ENCODE measurements at places on chromosomes 3 and 15. TPM values are rescaled to one million over a fixed set of nuclear protein-coding genes. Genes with fewer than 3 reads are reported as not detected.

The CFAP20DC gene
- total RNA-seq: 0.71 TPM

The CPLX3 gene
- not detected for total RNA-seq

- no peak overlapping the region for H3K27ac ChIP-seq
- no peaks in the 10 kb centered on the region for H3K36me3 ChIP-seq
- DNase-seq: no peak
- no peaks in the 10 kb centered on the region for H3K27me3 ChIP-seq
- H3K4me1 ChIP-seq: no peaks in the 10 kb centered on the region
Measured at GRCh38 chr3:113249601-113250000, 38.2 kb downstream of the BOC start.

- no peaks in the 10 kb centered on the region for H3K4me1 ChIP-seq
- H3K27me3 ChIP-seq: no peaks in the 10 kb centered on the region
- H3K4me3 ChIP-seq: no peak overlapping the region
Measured at GRCh38 chr3:41405466-41405865, 206.2 kb downstream of the CTNNB1 start.

The GMPPB gene
- total RNA-seq: 27.3 TPM

DNA sequence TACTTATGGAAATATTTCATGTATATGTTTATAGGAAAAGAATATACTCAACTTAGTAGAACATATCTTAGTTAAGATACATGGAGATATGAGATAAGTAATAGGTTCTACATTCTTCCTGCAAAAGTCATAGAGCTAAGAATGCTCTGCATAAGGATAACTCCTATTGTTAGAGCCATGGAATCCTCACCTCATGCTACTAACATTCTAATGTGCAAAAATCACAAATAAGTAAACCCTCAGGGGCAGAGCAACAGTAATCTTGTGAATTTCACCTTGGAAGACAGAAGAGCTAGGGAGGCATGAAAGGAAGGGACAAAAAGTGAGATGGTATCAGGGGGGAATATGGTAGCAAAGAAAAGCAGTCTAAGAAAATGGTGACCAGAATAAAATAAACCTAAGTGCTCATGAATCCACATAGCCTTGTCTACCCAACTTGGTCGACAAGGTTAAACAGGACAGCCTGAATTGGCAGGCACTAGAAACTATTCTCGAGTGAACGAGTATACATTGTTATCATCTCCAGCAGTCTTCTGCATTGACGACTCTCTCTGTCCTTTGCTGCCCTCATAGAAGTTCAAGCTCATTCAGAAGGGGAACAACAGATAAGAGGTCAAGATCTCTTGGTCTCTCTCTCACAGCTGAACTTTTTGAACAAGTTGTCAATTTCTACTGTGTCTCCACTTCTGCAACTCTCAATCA, 52.8 kb downstream of the XRN1 start:
- DNase-seq: no peak
- no peaks in the 10 kb centered on the region for H3K4me1 ChIP-seq
- H3K36me3 ChIP-seq: peaks cover 82% of the 10 kb centered on the region
- H3K27me3 ChIP-seq: no peaks in the 10 kb centered on the region

GRCh38 chr3:149128821-149129220, 617 bp upstream of the HPS3 start:
- peaks cover 37% of the 10 kb centered on the region for H3K4me1 ChIP-seq
- H3K4me3 ChIP-seq: peak overlapping the region; percentile 97
- H3K27ac ChIP-seq: peak overlapping the region; percentile 96

GRCh38 chr15:58501006-58501405, 69.2 kb downstream of the LIPC start:
- no peak overlapping the region for H3K27ac ChIP-seq
- no peaks in the 10 kb centered on the region for H3K36me3 ChIP-seq
- H3K4me3 ChIP-seq: no peak overlapping the region
- peaks cover 2% of the 10 kb centered on the region for H3K4me1 ChIP-seq
- no peak for DNase-seq
- H3K27me3 ChIP-seq: no peaks in the 10 kb centered on the region

The GOLGA8N gene
- 14.3 TPM for total RNA-seq

The SEMA3F gene
- total RNA-seq: 44.7 TPM

- no peaks in the 10 kb centered on the region for H3K36me3 ChIP-seq
- no peak overlapping the region for H3K4me3 ChIP-seq
- no peaks in the 10 kb centered on the region for H3K27me3 ChIP-seq
- no peak overlapping the region for H3K27ac ChIP-seq
- H3K4me1 ChIP-seq: no peaks in the 10 kb centered on the region
Measured at GRCh38 chr15:25287823-25288222, 151.0 kb downstream of the UBE3A start.
